ENCODE measurements at places on chromosomes 1 and 21.

DNA sequence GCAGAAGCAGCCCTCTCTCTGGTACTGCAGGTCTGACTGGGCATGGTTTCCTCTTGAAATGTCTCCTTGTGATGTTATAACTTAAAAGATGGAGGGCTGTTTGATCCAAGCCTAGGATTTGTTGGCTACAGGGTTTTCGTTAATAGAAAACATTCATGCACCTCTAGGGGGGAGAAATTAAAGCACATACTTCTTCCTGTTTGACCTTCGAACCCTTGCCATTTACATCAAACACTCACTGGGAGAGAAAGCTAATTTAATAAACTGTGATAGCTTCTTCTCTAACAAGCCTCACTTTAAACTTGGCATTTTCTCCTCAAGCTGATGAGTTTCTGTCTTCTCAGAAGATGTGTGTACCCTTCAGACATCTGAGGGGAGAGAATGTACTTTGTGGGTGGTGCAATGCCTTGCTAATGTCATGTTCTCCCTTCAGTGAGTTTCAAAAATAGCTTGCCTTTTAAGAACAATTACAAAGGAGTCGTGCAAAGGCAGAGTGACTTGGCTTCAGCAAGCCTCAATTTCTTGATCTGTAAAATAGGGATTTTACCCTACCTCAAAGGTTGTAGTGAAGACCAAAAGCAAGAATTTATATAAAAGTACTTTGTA lies 20.4 kb downstream of the CACHD1 start:
- no peak for DNase-seq

DNA sequence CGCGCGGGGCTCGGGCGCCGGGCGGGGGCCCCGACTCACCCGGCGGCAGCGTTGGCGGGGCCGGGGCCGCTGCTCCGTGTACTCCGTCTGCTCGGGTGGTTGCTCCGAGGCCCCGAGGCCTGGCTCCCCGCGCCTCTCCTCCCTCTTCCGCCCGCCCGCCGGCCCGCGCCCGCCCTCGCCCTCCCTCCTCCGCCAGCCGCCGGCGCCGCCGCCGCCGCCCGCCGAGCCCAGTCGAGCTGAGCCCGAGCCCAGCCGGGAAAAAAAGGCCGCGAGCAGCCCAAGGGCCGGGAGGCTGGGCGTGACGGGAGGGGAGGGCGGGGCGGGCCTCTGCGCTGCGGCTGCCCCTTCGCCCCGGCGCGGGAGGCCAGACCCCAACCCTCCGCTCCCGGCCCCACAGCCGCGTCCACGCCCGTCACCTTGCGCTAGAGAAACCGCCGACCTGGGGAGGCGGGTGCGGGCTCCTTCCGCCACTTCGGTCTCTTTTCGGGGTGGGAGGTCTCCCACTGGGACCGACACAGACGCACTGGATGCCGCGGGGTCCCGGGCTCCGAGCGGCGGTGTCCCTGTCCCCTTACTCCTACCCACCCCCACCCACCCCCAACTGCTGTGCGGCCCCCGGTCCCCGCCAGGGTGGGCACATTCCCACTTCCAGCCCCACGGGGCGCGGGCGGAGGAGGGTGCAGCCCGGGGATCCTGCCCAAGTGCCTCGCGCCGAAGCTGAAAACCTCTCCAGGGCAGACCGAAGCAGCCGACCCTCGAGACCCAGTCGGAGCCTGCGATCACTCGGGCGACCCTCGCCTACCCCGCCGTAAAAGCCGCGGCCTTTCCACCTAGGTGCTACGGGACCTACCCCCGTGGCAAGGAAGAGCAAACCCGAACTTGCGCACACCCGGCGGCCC lies at the start of gene CERS2:
CERS2 (minus strand) TSS at position 256 of the 899 bp plus-strand sequence. CDS start 5,745 bp downstream, outside the sequence.
- DNase-seq, result no peak

DNA sequence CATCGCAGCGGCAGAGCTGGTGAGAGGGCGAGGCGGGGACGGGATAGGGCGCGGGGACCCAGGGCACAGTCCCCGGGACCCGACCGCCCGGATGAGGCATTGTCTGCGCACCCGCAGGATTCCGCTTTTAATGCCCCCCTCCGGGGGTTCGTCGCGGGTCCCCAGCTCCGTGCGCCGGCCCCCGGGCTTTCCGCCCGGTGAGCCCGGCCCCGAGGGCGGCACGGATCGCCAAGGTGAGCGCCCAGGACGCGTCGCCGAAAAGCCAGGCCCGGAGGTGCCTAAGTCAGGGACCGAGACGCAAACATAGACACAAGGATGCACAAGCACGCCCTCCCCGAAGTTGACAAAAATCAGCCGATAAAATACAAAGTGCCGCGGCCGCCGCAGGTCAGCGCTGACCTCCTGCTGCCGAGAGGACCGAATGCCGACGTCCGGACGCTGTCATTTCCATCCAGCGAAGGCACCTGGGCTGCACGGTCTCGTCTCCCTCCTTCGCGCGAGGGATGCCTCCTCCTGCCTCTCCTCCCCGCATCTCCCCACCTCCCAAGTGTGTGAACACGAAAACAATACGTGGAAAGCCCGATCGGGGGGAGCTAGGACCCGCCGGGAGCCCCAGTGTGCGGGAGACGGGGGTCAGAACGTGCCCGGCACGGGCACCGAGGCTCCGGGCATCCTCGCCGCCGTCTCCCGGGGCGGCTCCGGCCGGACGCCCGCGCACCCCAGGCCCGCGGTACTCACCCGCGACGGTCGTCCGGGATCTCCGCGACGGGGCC lies 101.1 kb upstream of the SOD1 start:
- DNase-seq, result no peak

GRCh38 chr1:3002349-3003038 lies 18.8 kb upstream of the ACTRT2 start:
- no peak for DNase-seq

DNA sequence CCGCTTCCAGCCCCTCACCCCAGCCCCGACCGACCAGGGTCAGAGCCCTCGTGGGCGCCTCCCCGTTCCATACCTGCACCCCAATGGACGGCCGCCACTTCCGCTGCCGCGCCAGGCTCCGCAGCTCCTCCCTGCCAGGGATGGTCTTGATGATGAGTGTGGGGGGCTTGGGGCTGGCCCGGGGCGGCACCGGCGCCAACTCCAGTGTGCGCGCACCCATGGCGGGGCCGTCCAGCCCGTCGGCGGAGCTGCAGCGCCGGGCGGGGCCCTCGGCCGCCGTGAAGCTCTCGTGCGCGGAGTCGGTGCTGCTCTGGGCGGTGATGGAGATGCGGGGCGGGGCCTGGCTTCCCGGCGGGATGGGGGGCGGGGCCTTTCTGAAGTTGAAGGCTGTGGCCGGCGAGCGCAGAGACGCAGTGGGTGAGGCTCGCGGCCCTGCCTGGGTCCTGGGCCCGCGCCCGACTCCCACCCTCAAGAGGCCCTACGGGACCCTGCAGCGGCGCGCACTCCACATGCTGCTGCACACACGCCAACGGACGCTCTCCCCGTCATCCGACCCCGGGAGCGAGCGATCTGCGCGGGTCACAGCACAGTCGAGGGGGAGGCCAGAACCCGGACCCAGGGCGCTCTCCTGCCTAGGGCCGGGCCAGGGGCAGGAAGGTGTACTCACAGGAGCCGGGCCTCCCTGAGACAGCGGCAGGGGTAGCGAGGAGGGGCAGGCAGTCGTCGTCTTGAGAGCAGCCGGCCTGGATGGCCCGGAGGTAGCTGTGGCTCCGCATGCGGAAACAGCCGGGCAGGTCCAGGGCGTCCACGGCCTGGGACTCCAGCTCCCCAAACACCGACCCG lies 26.1 kb upstream of the SMIM12 start:
- no peak for DNase-seq

DNA sequence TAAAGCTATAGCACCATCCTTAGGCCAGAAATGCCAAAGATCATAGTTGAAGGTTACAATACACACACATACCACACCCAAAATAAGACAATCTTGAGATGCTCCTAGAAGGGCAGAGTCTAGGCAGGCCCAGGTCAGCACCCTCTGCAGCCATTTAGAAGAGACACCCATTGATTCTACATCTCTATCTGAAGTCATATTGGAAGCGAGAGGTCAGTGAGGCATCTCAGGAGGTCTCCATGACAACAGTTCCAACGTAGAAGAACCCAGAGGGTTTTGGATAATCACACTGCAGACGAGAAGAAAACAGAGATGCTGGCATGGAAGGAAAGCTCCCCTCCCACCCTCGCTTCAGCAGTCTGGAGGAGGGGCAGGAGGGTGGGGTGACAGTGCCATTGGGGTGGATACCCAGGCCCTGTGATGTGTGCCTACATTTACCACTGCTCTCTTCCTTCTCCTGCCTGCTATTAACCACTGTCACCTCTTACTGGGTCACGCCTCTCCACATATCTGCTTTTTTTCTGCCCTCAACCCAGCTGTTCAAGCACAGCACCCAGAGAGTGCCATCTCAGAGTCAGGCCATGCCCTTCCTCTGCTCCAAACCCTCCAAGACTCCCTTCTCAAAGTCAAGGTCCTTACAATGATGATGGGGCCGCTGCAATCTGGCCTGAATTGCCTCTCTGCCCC lies 6.2 kb downstream of the TMCO4 start:
- no peak for DNase-seq

GRCh38 chr1:100358210-100358609 lies 5.9 kb downstream of the CDC14A start:
- no peak for DNase-seq

DNA sequence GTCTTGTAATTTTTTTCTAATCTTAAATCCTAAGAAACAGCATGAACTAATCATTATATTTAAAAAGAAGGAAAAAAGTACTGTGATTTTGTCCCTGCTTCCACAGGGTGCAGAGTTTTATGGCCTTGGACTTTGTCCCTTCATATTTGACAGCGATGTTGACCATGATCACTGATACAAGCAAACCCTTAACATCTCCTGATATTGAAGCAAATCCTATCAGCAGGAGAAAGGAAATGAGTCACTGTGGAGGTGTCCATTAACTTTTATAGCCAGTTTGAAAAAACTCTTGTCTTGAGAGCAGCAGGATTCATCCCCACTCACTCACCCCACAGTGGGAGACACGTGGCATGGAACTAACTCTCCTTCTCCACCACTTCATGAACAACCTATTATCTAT lies 5.1 kb upstream of the REG4 start:
- no peak for DNase-seq

DNA sequence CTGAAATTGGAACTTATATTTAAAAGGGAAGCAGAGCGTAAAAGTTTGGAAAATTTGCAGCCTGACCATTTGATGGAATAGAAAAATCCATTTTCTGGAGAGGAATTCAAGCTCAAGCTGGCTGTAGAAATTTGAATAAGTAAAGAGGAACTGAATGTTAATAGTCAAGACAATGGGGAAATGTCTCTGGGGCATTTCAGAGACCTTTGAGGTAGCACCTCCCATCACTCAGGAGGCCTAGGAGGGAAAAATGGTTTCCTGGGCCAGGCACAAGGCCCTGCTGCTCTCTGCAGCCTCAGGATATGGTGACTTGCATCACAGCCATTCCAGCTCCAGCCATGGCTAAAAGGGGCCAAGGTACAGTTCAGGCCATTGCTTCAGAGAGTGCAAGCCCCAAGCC lies 17.6 kb upstream of the TSHB start:
- DNase-seq, result no peak
